ENCODE measurements at places on chromosomes 16 and 17.
A peak's percentile ranks its signal among the peaks of the same experiment; 100 is the strongest.

DNA sequence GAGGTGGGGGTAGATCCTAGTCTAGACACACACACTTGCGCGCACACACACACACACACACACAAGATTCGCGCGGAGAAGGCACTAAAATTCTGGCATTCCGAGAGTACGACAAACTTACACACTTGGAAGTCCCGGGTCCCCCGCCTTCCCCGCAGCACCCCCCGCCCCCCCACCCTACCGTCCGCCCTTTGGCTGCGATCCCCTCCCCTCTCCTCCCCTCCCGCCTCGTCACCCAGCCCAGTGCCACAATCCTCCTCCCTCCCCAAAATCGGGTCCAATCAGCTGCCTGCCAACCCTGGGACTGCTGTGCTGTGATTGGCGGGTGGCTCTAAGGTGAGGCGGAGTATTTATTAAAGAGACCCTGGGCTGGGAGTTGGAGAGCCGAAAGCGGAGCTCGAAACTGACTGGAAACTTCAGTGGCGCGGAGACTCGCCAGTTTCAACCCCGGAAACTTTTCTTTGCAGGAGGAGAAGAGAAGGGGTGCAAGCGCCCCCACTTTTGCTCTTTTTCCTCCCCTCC lies at the start of gene SOX9:
SOX9 (plus strand) TSS at position 379 of the 522 bp plus-strand sequence. CDS start 372 bp downstream, outside the sequence.
- DNase-seq = no peak

DNA sequence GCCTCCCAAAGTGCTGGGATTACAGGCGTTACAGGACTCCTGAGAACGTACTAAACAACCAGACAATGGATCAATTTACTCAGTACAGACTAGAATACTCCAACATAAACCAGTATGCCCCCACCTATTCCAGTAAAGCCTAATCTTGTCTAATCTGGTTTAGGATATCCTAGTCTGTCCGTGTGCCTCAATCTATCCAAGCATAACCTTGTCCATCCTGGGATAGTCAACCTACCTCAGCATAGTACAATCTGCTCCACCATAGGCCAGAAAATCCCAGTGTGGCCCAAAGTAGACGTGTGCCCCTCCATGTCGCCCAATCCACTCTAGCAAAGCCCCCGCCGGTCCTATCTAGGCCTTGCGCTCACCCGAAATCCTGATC lies 625 bp downstream of the DVL2 start:
- DNase-seq = no peak

- no peak for DNase-seq
Measured at GRCh38 chr17:37802712-37803416, 58.0 kb upstream of the HNF1B start.

- DNase-seq = no peak
Measured at GRCh38 chr17:49450735-49451134, 36.1 kb upstream of the PHB1 start.

DNA sequence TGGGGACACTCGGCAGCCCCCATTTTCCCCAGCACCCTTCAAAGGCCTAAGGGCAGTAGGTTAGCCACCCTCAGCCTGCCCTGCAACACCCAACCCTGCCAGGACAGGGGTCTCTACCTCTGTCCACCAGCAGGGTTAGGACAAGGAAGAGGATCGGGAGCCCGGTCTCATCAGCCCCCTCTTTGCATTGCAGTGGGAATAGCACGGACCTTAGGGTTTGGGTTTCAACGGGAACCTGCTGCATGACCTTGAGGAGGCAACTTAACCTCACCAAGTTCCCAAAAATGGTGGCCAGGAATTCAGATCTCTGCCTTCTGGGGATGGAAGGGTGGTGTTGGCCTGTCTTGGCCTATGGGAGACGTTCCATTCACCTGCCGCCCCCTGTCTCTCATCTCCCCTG lies 20.2 kb upstream of the SPPL2C start:
- DNase-seq = no peak

DNA sequence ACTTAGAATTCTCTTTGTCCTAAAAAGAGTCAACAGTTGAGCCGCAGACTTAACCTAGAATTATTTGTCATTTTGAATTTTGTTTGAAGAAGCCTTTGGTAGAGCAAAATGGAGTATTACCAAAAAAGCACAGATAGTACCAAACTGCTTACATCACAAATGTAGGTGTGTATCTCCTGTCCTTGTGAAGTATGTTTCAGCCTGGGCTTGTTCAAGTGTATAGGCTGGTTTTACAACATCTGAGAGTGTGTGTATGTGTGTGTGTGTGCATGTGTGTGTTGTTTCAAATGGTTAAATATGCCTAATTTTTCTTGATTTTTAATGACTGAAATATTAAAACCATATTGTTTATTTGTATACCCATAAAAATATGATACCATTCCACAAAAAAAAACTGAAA lies 188.7 kb upstream of the AXIN2 start:
- no peak for DNase-seq

GRCh38 chr16:31082368-31083045 lies 6.2 kb downstream of the PRSS53 start:
- no peak for DNase-seq

- DNase-seq = no peak
Measured at GRCh38 chr17:3809135-3809534, 8.1 kb upstream of the ITGAE start.

- DNase-seq = no peak
Measured at GRCh38 chr17:3710951-3711383, 12.7 kb upstream of the HASPIN start.

GRCh38 chr17:60077226-60077625 lies 1.5 kb downstream of the HEATR6 start:
- DNase-seq = no peak

DNA sequence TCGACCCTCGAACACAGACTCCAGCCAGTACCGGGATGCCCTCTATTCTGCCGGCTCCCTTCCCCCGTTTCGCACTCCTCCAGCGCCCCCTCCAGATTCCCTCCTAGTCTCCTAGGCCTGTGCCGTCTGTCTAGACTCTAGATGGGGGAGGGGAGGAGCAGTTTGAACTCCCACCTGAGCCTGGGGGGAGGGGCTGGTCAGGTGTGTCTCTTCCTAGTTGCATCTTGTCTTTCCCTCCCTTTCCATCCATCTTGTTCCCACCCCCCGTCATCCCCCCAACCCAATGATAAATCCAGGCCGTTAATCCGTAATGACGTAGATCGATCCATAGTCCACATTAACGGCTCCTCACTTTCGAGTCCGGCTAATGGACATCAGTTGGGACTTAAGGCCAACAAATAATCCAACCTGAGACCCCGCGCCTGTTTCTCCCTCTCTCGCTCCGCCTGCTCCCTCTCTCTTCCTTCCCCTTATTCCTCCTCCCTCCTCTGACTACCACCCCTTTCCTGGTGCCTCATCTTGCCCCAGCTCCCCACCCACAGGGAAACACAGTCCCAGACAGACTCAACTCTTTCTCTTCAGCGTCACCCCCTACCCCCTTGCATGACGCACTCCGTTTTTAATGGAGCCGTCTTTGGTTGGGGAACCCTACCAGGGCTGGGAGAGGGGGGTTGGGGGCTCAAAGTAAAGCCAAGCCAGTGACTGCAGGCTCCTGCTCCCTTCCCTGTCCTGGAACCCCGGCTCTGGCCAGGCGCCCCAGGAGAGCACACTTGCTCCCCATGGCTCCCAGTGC lies 3.4 kb upstream of the HOXB5 start:
- no peak for DNase-seq

DNA sequence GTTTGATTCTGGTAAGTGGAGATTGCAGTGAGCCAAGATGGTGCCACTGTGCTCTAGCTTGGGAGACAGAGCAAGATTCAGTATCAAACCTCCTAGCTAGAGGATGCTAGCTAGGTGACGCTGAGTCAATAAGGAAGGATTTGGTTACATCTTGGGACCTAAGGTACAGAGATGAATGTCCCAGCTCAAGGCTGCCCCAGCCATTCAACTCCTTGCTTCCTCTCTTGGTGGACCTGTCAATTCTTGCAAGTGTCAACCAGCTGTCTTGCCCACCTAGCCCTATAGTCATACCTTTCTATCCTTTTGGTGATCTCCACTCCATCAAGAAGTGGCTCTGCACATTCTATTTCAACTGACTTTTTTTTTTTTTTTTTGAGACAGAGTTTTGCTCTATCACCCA lies 1.4 kb upstream of the MILR1 start:
- no peak for DNase-seq

GRCh38 chr17:76491271-76492122 lies 9.7 kb downstream of the RHBDF2 start:
- DNase-seq = no peak

GRCh38 chr16:67459861-67460150 lies 21.2 kb downstream of the ATP6V0D1 start:
- DNase-seq = no peak

GRCh38 chr17:51153210-51154072 lies at the start of gene NME1:
Gene NME1 (plus strand): TSS chr17:51153559. CDS start chr17:51155655, 2,096 bp downstream.
- DNase-seq = peak; percentile 99

GRCh38 chr16:87959391-87959990 lies 8.3 kb downstream of the BANP start:
- no peak for DNase-seq

DNA sequence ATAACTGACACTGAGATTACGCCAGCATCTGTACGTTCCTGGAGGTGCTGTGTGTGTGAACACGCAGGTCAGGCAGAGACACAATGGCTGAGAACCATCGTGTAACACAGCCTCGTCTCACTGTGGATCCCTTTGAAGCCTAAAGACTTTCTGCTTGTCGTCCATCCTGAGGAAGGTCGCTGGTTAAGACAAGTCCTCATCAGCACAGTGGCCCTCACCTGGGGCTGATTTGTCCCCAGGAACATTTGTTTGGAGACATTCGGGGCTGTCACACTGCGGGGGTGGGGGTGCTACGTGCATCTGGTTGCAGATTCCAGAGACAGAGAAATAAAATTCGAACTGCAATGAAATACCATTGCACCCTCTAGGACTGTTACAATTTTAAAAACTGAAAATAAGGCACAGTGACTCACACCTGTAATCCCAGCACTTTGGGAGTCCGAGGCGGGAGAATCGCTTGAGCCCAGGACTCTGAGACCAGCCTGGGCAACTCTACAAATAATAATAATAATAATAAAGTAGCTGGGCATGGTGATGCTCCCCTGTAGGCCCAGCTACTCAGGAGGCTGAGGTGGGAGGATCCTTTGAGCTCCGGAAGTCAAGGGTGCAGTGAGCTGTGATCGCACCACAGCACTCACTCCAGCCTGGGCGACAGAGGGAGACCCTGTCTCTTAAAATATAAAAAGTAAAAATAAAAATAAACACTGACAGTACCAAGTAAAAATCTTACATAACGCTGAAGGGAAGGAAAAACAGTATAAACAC lies 112.0 kb upstream of the METRNL start:
- DNase-seq = no peak

- DNase-seq = no peak
Measured at GRCh38 chr16:18842565-18842964, 41.2 kb upstream of the ARL6IP1 start.

DNA sequence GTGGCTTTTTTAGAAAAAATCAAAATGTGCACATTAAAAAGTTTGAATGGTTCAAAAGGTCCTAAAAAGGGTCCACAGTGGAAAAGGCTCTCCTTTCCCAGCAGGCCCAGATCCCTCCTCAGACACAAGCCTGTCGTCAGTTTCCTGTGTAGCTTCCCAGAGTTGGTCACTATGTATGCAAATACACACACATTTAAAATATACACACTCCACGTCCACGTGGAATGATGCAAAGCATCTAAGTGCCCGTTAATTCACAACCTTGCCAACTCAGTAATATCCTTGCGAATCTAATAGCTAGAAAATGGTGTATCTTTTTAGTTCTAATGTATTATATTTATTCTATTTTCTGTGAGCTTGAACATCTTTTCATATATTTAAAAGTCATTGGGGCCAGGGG lies 17.7 kb downstream of the NLRC5 start:
- no peak for DNase-seq

- no peak for DNase-seq
Measured at GRCh38 chr16:70470927-70471341, 16.5 kb downstream of the FCSK start.

DNA sequence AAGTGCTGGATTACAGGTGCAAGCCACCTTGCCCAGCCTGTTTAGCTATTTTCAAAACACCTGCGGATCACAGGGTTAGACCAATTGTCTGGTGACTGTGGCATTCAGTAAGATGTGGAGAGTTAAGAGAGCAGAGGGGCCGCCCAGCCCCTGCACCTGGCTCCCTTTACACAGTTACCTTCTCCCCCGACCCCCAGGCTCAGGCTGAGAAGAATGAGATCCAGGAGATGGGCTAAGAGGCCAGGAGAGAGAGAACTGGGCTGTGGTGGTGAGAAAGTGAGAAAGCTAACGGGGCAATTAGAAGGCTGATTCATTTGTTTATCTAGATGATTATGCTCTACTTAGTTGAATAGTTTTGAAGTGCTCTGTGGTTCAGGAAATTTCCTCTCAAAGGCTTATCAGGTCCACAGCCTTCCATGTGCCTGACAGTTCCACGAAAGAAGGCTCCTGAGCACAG lies 67.8 kb upstream of the AXIN2 start:
- no peak for DNase-seq

- no peak for DNase-seq
Measured at GRCh38 chr16:50442221-50442620, 73.4 kb upstream of the BRD7 start.

DNA sequence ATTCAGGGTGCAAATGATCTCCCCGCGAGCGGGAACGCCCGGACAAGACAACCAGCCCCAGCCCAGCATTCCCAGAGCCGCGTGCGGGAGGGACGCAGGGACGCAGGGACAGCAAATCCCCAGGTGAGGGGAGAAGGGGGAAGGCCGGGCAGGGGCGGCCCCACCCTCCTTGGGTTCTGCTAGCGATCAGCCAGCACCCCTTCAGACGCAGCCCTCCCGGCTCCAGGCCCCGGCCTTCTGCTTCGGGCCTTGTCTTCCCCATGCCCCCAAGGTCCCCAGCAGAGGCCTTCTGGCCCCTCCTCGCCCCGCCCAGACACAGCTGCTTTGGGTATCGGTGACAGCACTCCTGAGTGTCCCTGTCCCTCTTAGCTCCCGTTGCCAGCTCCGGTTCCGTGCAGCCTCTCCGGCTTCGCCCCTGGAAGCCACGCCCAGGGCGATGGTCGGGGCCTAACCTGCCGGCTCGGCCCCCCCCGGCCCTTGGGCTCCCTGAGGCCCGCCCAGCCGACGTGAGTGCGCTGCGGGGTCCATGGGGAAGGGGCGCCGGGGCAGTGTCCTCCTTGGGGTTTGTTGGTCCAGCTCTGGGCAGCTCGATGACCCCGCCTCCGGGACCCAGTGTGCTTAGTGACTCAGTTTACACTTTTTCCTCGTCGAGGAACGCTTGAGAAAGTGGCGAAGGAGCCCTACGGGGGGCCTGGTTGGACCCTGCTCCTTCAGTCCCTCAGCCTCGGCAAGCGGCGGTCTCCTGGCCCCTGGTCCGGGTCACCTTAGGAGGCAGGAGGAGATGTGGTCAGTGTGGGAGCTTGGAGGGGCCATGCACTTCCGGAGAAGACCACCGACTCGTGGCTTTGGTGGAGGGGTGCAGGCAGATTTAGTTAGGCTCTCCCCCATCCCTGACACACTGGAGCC lies 50.5 kb upstream of the AMZ2 start:
- DNase-seq = no peak

All from esophagus muscularis mucosa (tissue), 4 donors.